Kidney (tissue), 22 donors: ENCODE measurements at places on chromosomes 1 and 21. TPM values are rescaled to one million over a fixed set of nuclear protein-coding genes. Genes with fewer than 3 reads are reported as not detected.
A peak's percentile ranks its signal among the peaks of the same experiment; 100 is the strongest.

Gene VWA1
- 116 TPM for total RNA-seq

GRCh38 chr21:39874759-39875158, 7.5 kb downstream of the PCP4 start:
- DNase-seq, result no peak

DNA sequence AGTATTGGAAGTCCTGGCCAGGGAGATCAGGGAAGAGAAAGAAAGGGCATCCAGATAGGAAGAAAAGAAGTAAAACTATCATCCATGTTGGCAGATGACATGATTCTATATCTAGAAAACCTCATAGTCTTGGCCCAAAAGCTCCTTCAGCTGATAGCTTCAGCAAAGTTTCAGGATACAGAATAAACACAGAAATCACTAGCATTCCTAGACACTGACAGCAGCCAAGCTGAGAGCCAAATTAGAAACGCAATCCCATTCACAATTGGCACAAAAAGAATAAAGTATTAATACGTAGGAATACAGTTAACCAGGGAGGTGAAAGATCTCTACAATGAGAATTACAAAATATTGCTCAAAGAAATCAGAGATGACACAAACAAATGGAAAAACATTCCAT, 44.6 kb downstream of the ZFYVE9 start:
- DNase-seq, result no peak

GRCh38 chr1:168170564-168171508, 7.9 kb upstream of the TIPRL start:
- no peak for DNase-seq

- no peak for DNase-seq
Measured at GRCh38 chr1:170874671-170875070, 60.7 kb upstream of the MROH9 start.

Gene SFN
- 44.7 TPM for total RNA-seq

Gene DNM3
- total RNA-seq, result 19.1 TPM

- no peak for DNase-seq
Measured at GRCh38 chr1:231723146-231723545, 96.6 kb downstream of the DISC1 start.

Gene SELE
- 4.5 TPM for total RNA-seq

GRCh38 chr1:207933205-207933800, 22.4 kb upstream of the CD34 start:
- no peak for DNase-seq

- DNase-seq, result no peak
Measured at GRCh38 chr1:116503546-116504307, 67.1 kb downstream of the CD58 start.

- DNase-seq, result peak; percentile 96
Measured at GRCh38 chr1:118185084-118185832, at the start of gene SPAG17. Gene SPAG17, minus strand, starts transcription at chr1:118185228. Its CDS starts 71 bp downstream, at chr1:118185157.

DNA sequence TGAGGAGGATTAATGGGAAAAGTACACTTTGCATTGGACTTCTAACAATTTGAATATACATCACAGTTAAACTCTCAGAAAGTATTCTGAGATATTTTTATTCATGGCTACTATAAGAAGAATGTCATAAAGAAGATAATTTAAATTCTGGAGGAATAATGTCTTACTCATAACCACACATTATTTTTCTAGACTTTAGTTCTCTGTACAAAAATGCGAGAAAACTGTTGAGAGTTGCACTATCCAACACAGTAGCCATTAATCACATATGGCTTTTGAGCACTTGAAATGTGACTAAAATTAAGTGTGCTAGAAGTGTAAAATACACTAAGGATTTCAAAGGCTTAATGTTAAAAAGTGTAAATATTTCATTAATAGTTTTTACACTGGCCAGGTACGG, 53.8 kb downstream of the CRB1 start:
- DNase-seq, result no peak

Gene ATP1A4
- total RNA-seq, result 0.19 TPM

- no peak for DNase-seq
Measured at GRCh38 chr1:82946096-82946605, 1052.8 kb downstream of the TTLL7 start.

Gene USP25
- total RNA-seq, result 51.6 TPM

DNA sequence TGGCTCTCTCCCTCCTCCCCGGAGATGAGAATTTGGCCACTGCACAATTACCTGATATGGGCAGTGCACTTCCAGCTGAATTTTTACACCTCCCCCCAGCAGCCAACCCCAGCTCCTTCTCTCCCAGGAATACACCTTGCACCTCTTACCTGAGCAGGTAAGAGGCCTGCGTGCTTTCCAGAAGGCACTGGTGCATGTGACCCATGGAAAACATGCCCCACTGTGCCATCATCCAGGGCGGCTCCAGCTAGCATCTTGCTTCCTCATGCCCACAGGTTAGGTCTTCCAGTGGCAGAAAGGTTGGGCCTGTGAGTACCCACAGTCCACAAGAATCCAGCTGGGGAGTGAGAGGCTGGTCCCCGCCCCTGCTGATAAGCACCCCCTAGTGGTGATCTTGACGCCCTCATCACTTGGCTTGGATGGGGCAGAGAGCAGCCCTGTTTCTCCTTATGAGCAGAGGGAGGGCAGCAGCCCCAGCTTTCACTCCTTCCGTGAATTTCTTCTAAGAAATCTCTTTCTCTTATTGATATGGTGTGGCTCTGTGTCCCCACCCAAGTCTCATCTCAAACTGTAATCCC, 57.8 kb downstream of the EDARADD start:
- no peak for DNase-seq

GRCh38 chr1:62905872-62906271, 121.9 kb downstream of the ATG4C start:
- no peak for DNase-seq

GRCh38 chr1:27348861-27349783, 7.3 kb downstream of the SYTL1 start:
- DNase-seq, result peak; percentile 87

DNA sequence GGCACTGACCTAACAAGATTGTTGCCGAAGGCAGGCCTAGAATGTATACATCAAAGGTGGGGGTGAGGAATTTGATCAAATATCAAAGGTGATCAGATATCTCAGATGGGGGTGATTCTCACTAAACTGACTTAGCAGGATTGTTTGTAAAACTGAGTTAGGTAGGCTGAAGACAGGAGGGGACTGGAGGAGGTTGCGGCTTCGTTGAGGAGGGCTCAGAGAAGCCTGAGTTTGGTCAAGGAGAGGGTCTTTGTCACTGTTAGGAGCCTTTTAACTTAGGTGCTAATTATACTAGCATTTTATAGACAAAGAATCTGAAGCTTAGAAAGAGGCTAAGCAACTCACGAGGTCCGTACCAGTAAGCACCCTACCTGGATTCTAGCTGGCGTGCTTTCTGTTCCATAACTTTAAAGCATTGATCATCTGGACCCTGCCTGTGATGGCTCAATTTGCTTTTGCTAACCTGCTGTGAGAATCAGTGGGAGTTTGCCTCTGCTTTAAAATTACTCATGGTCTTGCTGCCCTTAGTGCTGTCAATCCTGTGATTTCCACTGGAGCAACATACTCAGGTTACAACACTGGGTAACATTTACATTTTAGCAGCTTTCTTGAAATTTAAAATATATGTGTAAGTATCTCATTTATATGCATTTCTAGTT, 49.8 kb downstream of the ITSN1 start:
- no peak for DNase-seq

Gene CDC14A
- 11.9 TPM for total RNA-seq

GRCh38 chr1:100461222-100461621, 76.7 kb upstream of the GPR88 start:
- DNase-seq, result no peak

Gene B3GALT5
- total RNA-seq, result 5.6 TPM

DNA sequence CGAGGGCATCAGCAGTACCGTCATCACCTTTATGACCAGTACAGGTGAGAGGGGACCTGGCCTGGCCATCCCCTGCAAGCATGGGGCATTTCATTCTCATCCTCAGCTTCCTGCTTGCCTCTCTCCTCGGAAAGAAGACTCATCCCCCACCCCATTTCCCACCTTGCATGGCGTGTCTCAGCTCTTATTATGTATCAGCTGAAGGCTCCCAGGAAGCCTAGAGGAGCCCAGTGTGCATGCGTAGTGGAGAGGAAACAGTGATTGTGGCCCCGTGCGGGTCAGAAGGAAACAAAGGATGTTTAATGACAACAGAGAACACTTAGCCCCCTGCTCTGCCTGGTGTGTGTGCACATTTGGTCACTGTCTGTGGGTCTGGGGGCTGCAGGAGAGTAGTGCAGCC, 40.3 kb upstream of the CNTN2 start:
- DNase-seq, result no peak

DNA sequence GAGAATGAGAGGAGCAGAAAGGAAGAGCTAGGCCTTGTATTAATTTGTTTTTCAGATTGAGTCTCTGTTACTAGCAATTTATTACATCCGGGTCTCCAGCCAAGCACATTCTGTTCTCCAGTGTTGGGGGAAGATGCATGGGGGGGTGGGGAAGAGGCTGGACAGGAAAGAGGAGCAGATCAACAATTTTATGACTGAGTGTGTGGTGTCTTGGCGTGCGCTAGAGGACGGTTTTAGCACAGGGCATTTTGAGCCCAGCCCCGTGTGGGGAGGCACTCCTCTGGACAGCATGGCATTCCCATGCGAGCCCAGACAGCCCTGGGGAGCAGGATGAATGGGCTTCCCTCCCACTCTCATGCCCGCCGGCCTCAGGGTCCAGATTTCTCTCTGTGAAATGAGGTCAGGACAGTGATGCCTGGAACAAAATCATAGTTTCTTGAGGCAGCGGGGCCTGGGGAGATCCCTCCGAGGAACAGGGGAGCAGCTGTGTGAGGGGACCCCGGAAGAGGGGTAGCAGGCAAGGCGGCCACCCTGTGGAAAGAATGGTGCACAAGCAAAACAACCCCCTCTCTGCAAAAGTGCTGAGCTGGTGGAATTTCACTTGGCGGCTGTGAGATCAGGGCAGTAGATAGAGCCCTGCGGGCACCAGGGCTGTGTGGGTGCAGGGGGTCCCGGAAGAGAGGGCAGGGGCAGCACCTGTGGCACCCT, 16.3 kb downstream of the SOX13 start:
- DNase-seq, result no peak

Gene FAM89A
- total RNA-seq, result 14.9 TPM

GRCh38 chr1:228998179-228998578, 262.9 kb downstream of the RHOU start:
- DNase-seq, result no peak

GRCh38 chr1:169610108-169610507, 19.8 kb downstream of the SELP start:
- DNase-seq, result no peak

Gene MED8
- 36.5 TPM for total RNA-seq
